ENCODE measurements at places on chromosomes 1 and 21.

- DNase-seq = no peak
Observed at GRCh38 chr1:232529747-232530146, 100.2 kb downstream of the SIPA1L2 start.

DNA sequence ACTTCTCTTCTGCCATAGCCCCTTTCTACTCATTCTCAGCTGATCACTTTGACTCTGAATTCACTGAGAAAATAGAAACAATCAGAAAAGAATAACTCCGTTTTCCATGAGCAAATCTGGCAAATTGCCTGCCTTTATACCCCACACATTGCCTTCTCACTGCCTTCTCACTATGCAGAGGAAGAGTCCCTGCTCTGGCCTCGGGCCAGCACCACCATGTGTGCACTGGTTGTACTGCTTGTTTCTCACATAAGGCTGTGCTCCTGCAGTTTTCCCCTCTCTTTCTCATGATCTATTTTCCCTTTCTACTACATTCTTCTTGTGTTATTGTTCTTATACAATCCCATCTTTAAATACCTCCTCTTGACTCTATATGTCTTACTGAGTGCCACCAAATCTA is 2.3 kb upstream of the HMGCS2 start:
- no peak for DNase-seq

DNA sequence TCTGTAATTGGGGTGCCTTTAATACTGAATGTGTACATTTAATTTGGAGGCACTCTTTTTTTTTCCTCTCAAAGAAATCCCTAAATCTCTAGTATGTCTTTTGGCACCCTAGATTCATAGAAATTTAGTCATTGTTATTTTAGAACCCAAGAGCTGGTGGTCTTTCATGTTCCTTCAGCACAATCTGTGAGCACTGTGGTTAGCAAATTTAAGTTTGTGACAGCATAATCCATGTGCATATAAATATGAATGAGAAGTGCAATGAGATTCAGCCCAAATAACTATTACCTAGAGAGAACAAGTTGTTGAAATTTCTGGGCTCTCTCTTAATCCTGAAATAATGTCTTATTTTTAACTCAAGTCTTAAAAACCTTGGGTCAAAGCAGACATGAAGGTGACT is 4.5 kb downstream of the PPP1R8 start:
- no peak for DNase-seq

DNA sequence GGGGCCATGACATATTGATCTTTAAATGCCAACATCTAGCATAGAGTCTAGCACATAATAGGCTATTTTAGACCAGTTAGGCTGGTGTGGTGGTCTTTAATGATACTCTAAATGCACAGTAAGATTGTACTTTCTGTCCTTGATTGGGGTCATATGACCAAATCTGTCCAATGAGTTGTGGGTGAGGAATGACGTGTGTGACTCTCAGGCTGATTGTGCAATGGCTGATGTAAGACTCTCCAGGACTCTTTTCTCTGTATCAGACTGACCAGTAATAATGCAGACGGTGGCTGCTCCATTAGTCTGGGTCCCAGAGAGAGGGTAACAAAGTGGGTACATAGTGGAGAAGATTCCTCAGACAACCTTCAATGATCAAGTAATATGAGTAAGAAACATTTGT is 541.6 kb upstream of the CAMK1G start:
- DNase-seq = no peak

DNA sequence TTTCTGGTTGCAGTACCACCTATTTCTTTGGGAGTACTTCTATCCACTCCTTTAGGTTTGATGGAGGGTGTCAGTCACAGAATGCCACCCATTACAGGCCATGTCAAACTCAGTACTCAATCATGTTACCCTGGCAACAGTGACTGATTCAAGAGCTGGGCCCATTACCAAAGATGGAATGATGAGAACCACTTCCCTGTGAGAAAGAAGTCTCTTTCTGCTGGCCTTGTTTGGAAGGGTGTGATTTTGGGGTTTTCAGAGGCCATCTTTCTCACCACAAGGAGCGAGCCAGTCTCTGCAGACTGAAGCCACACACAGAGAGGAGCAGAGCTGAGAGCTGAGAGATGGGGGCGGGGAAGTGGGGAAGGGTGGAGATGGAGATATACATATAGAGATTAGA is 13.9 kb upstream of the STUM start:
- no peak for DNase-seq

DNA sequence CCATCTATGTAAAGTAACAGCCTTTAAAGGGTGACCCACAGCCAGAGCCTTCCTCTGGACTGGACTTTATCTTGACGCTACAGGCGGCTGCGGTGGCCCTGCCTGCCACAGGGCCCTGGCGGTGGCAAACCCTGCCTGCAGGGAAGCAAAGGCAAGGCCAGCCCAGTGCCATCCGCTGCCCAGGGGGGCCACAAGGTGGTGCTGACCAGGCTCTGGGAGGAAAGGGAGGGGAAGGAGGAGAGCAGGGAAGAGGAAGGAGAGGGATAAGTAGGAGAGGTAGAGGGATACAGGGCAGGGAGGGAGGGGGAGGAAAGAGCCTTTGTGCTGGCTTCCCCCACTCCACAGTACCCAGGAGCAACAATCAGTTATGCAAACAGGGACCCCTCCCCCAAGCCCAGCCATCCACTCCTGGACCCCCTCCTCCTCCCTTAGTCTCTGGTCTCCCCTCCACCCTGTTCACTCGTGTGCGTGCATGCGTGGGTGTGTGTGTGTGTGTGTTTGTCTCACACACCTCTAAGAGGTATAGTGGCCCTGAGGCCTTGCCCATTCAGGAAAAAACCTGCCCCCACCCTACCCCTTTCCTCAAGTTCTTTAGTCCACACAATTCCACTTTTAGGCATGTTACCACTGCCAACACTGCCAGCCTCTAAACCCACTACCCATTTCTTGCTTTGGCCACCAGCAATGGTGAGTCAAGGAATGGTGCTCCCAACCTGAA is 30.3 kb downstream of the SSBP3 start:
- DNase-seq = no peak

- peak; percentile 37 for DNase-seq
Observed at GRCh38 chr1:2174348-2175054, 20.1 kb downstream of the FAAP20 start.

DNA sequence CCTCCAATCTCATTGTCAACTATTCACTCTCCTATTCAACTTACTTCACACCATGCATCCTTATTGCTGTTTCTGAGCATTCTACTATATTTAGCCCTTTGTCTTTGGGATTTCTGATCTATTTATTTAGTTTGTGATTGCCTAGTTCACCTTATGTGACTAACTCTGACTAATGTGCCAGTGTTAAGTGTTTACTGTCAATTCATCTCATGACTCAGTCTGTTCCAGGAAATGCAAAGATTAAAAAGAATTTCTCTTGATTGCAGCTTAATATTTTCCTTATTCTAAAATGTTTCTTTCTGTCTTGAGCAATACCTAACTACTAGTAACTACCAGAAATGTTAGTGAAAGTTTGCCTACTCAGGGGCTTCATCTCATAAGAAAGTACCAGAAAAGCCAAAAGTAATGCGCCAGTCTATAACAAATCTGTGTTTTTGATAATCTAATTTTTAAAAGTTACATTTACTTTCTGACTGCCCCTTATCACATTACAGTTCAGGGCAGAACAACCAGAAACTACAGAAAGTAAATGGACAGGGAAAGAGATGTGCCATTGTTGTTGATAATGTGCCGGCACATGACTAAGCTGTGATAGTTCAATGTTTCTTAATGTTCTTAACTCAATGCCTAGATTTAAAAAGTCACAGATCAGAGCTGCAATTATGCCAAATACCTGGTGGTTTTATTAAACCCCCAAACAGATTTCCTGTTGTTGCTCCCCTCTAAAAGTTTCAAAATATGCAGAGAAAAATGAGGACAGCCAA is 556.5 kb downstream of the PTBP2 start:
- DNase-seq = no peak

- DNase-seq = no peak
Observed at GRCh38 chr1:221137666-221138065, 258.4 kb downstream of the HLX start.

GRCh38 chr1:26045722-26046245 is at the start of gene SLC30A2:
TSS of gene SLC30A2 (minus strand) at chr1:26046118. CDS start at chr1:26045896, 222 bp downstream.
- no peak for DNase-seq

GRCh38 chr1:228376651-228377631 is 29.7 kb downstream of the TRIM11 start:
- DNase-seq = no peak

- no peak for DNase-seq
Observed at GRCh38 chr1:25347556-25347955, 9.4 kb downstream of the TMEM50A start.

DNA sequence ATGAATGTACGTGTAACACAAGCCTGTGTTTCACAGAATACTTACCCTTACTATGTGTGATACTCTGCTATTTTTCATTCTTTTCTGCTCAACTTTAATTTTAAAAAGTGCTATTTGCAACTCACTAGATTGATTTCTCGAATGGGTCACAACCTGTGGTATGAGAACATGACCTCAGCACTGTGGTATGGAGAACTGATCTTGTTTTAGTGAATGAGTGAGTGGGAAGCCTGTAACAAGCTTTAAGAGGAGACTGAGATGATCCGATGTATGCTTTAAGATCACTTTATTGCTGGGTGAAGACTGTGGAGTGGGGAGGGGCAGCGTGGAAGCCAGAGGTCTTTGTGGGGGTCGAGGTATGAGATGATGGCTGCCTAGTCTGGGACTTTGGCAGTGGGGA is 21.6 kb downstream of the MECR start:
- no peak for DNase-seq
